ENCODE measurements at places on chromosomes 16 and 17.
A peak's percentile ranks its signal among the peaks of the same experiment; 100 is the strongest.

GRCh38 chr17:27485716-27486495, 29.7 kb downstream of the KSR1 start:
- no peak for ATAC-seq

GRCh38 chr16:58026705-58027160, 1.2 kb downstream of the MMP15 start:
- no peak for ATAC-seq

GRCh38 chr16:48347191-48347865, 37.9 kb downstream of the SIAH1 start:
- ATAC-seq, result no peak

DNA sequence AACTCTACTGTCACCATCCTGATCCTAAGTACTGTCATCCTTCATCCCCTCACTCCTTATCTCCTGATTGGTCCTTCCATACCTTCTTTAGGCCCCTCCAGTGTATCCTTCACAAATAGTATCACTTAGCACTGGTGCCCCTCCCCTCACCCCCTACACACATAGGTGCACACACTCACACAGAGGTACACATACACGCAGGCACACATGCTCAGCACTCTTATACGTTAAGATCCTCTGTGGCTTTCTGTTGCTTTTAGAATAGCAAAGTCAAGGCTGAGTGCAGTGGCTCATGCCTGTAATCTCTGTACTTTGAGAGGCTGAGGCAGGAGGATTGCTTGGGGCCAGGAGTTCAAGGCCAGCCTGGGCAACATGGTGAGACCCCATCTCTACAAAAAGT, 32.1 kb downstream of the CDRT15 start:
- ATAC-seq, result no peak

- no peak for ATAC-seq
These were observed 85.3 kb upstream of the C16orf82 start for GRCh38 chr16:26981266-26981938.

- ATAC-seq, result no peak
These were observed 3.3 kb upstream of the N4BP1 start for GRCh38 chr16:48613061-48613957.

- peak; percentile 17 for ATAC-seq
These were observed 88.5 kb downstream of the SMG6 start for GRCh38 chr17:2214929-2215615.

- ATAC-seq, result no peak
These were observed 3.6 kb downstream of the PIEZO1 start for GRCh38 chr16:88781140-88782077.

- no peak for ATAC-seq
These were observed 332.0 kb downstream of the BCAS3 start for GRCh38 chr17:61009663-61010062.

DNA sequence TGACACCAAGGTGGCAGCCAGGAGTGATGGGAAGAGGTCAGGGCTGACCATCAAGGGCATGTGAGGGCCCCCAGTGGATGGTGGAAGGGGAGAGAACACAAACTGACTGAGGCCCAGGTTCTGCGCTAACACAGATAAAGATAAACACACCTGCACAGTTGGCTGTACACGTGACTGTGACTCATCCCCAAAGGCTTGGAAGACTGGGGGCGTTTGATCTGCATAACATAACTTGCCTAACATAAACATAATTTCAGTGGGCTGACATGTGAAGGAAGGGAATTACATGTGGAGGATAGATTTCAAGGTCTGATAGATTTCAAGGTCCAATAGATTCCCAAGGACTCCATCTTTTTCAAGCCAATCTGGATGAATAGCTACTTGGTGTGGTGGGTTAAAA, 100.9 kb upstream of the TNRC6C start:
- ATAC-seq, result no peak

DNA sequence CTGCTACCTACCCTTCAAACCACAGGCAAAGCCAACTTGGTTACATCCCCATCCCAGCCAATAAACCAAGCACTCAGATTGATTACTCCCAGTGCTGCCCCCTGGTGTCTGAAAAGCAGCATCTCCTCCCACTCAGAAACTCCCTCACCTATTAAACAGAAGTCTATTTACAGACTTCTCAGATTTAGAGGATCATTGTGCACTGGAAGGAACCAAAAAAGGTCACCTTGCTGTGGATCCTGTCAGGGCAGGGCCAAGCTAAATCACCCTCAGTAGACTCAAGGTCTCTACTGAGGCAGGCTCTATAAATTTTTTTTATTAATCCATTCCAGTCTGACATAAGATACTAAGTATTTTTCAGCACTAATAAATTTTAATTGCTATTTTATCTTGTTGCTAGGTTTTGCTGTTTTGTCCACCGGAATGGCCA, 17.6 kb downstream of the HIGD1B start:
- ATAC-seq, result peak; percentile 56

GRCh38 chr17:19905502-19905901, 37.8 kb upstream of the ULK2 start:
- ATAC-seq, result no peak

- no peak for ATAC-seq
These were observed 121.5 kb downstream of the STXBP4 start for GRCh38 chr17:55090079-55090492.

DNA sequence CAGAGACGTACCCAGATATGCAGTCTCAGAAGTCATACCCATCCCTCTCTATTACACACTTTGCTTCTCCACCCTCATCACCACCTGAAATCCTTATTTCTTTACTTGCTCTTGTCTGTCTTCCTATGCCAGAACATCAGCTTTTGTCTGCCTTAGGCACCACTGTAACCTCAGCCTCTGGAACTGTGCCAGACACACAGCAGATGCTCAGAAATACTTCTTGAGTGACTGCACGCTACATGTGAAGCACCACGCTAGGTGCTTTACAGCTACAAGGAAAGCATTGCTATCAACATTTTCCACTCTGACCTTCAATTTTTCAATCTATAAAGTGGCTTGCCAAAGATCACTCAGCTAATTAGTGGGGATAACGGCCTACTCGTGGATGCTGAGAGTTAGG, 226.8 kb downstream of the CHD9NB start:
- no peak for ATAC-seq

DNA sequence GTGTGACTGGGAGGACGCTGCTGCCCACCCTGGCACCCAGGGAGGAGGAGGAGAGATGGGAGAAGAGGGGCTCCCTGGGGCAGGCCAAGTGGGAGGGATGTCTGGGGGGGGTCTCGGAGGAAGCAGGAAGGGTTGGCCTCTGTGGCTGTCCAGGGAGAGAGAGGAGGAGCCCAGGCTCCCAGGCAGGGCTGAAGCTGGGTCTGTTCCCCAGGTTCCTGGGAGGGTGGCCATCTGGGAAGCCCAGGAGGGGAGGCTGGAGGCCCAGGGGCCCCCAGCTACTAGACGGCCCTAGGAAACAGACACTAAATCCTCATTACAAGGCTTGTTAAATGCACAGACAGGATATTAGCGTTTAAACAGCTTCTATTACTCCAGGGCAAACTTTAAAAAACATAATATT, 139.8 kb downstream of the ENGASE start:
- ATAC-seq, result no peak

- no peak for ATAC-seq
These were observed 944.5 kb upstream of the SOX9 start for GRCh38 chr17:71176331-71176730.

DNA sequence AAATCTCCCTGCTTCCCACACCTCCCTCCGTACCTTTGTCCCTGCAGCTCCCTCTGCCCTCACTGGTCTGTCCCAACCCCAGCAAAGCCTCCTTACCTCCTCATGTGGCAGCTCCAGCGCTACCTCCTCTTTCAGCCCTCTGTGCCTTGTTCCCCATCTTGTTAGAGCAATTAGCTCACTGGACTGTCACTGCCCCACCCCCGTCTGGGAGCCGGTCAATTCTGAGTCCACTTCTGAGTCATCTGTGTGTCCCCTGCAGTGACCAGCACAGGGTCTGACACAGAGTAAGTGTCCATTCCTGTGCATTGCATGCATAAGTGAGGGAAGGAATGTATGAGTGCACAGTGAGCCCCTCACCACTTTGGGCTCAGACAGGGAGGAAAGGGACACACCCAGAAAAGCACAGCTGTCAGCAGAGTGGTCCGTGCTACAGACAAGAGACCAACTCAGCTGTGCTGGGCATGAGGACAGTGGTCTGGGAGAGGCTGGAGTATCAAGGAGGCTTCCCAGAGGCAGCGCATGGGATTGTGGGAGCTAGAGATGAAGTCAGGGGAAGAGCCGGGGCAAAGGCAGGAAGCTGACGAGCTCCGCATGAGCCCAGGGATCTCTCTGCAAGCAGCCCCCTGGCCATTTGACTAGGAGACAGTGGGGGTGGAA, 45.9 kb downstream of the PITPNM3 start:
- ATAC-seq, result no peak

DNA sequence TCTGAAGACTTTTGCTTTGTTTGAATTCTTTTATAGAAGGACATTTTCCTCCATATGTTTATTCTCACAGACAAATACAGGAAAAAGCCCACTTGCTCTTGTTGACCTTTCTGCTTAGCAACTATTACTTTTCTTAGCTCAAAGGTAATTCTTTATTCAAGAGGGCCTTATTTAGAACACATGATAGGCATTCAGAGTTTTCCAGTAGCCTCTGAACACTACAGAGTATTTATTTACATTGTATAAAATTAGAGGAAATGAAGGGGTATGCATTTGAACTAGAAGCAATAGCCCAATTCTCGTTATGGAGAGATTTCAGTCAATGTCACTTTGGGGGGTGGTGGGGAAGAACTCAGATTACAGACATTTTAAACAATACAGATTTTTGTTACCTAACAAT, 581.7 kb downstream of the KCNJ2 start:
- no peak for ATAC-seq

GRCh38 chr16:48444574-48444973, 59.4 kb upstream of the SIAH1 start:
- peak; percentile 80 for ATAC-seq

- ATAC-seq, result peak; percentile 60
These were observed 136.9 kb downstream of the KCNJ12 start for GRCh38 chr17:21513012-21513570.

DNA sequence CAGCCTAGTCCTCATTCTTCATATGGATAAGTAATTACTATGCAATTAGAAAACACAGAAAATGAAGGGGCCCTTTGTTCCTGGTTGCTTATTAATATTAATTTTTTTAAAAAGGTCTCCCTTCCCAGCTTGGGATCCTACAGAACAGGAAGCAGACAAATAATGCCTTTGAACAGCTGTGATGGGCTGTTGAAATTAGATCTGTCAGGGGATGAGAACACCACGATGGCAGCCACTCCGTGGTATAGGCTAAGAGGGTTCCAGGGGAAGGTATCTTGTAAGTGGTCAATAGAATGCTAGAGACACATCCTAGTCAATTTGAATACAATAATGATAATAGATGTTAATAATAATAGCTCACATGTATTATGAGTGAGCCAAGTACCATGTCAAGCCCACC, 83.1 kb downstream of the CCDC182 start:
- ATAC-seq, result no peak

- no peak for ATAC-seq
These were observed 94.4 kb downstream of the NLK start for GRCh38 chr17:28136923-28137322.

DNA sequence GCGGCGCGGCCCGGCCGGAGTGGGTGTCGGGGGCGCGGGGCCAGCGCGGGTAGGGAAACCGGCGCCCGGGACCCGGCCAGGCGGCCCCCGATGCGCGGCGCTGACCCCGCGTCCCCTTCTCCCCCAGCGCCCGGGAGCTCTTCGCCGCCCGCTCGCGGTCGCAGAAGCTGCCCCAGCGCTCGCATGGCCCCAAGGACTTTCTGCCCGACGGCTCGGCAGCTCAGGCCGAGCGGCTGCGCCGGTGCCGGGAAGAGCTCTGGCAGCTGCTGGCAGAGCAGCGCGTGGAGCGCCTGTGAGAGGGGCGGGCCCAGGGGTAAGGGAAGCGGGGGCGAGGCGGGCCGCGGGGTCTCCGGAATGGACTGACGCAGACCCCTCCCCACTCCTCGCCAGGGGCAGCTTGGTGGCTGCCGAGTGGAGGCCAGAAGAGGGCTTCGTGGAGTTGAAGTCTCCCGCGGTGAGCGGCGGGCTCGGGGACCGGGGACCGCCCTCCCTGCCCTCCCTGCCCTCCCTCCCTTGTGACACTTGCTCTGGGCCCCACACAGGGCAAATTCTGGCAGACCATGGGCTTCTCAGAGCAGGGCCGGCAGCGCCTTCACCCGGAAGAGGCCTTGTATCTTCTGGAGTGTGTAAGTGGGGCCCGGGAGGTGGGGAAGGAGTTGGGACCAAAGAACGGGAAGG, 430 bp downstream of the TSEN54 start:
- peak; percentile 4 for ATAC-seq

DNA sequence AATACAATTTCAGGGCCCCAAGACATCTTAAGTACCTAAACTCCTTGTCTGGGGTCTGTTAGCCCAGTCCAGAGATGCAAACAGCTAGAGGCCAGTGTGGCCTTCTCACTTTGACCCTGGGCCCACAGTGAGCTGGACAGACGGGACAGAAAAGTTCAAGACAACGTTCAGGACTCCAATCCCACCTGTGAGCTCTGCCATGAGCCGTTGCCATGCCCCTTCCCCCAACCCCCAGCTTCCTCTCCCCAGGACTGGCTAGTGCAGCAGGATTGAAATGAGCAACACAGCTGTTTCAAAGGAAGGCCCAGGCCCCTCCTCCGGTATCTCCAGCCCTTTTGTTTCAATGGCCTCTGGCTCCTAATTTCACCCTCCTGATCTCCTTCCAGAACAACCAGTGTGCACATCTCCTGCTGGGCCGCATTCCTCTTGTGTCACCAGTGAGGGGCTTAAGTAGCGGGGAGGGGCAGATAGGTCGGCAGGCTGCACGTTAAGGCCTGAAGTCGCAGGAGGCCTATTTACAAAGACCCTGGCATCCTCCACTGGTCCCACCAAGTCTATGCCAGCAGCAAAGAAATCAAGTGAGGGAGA, 11.3 kb downstream of the AXIN2 start:
- no peak for ATAC-seq

GRCh38 chr17:56009795-56010651, 143.3 kb upstream of the ANKFN1 start:
- ATAC-seq, result no peak

DNA sequence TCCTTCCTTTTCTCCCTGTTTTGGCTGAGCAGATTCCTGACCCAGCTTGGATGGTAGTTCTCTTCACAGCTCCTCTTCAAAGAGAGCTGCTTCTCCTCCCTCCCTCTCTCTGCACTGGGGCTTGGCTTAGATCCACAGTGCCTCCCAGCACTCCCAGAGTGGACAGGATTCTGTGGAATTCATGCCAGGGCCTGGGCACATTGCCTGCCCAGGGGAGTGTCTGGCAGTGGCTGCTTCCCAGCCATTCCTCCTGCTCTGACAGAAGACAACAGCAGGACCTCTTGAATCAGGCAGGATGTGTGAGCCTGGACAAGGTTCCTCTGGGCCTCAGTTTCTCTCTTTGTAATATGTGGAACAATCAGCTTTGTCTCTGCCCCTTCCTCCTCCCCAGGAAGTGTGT, 4.5 kb upstream of the MMP28 start:
- ATAC-seq, result peak; percentile 58

DNA sequence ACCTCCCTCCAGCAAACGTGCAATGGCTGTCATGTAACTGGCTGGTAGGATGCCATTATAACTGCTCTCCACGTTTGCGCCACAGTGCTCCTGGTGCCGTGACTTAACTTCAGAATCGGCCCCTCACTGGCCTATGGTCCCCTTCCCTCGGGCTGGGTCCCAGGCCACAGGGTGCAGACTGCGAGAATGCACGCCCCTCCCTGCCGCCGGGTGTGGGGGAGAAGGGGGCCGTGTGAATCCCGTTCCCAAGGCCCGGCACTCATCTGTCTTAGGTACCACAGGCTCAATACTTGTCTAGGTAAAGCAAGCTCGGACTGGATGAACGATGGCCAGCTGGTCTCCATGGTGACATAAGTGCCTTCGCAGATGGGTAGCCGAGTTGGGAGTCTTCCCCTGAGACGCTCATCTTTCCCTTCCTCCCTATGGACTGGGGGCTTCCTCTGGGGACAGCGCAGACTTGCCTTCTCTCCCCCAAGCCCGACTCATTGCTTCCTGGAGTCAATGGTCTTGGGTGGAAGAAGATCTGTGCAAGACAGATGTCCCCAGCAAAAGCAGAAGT, 37.8 kb downstream of the TIMM22 start:
- ATAC-seq, result no peak
